Chondrocyte (in vitro differentiated cells): ENCODE measurements at places on chromosomes 6 and 20. TPM values are rescaled to one million over a fixed set of nuclear protein-coding genes. Genes with fewer than 3 reads are reported as not detected.

DNA sequence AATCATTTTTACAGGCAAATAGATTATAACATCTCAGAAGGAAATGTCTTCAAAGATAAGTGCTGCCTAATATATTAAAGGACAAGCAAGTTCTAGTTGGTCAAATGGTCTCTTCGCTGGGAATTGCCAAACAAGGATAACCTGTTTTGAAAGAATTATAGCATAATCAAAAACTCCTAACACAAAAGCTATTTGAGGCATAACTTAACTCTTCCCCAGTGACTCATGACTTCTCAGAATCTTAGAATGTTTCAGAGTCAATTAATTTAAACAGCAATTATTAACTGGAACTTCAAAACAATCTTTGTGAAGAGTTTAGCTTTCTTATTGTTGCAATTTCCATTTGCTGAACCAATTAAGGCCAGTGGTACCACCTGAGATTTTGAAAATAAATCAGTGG is 126.6 kb downstream of the MTFR2 start:
- no peaks in the 10 kb centered on the region for H3K27me3 ChIP-seq
- H3K36me3 ChIP-seq, result no peaks in the 10 kb centered on the region
- DNase-seq, result no peak
- H3K27ac ChIP-seq, result no peak overlapping the region
- H3K4me3 ChIP-seq, result no peak overlapping the region
- H3K4me1 ChIP-seq, result no peaks in the 10 kb centered on the region

The BMP5 gene
- not detected in 3 replicates for total RNA-seq

DNA sequence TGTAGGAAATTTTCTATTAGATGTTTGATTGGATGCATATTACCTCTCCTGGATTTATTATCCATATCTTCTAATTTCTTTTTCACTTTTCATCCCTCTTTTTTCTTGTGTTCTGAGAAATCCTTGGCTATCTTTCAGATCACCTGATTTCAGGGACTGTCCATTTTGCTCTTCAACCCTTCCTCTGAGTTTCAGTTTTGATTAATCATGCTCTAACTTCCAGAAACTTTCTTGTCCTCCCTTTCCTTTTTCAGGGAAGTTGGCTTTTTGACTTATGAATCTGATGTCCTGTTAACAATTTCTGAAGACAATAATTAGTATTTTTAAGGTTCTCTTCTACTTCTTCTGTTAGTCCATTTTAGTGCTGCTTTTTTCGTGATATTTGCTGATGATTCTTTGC is 79.1 kb downstream of the FKBP5 start:
- no peak overlapping the region for H3K4me3 ChIP-seq
- H3K27me3 ChIP-seq, result no peaks in the 10 kb centered on the region
- peaks cover 51% of the 10 kb centered on the region for H3K4me1 ChIP-seq
- peaks cover 49% of the 10 kb centered on the region for H3K36me3 ChIP-seq
- DNase-seq, result no peak
- peak overlapping the region; percentile 24 for H3K27ac ChIP-seq

- H3K27me3 ChIP-seq, result no peaks in the 10 kb centered on the region
- H3K36me3 ChIP-seq, result no peaks in the 10 kb centered on the region
- peaks cover 22% of the 10 kb centered on the region for H3K4me1 ChIP-seq
Observed at GRCh38 chr6:116451916-116452315, 9.3 kb upstream of the CALHM6 start.

DNA sequence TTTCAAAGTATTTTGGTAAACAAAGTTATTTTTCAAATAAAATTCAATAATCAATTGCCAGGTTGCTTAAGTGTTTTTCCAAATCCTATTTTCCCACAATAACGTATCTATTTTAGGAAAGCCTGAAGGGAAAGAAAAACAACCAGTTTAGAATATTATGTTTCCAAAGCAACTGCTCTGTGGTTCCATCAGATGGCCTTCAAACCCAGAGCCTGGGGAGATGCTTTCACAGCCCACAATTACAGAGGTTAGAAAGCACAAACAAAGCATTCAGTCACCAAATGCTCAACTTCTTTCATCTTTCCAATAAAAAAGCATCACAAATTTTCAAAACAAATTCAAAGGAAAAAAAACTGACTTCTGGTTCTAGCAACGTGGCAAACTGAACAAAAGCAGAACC is 66.0 kb downstream of the ELOVL5 start:
- DNase-seq, result no peak
- peak overlapping the region; percentile 93 for H3K27ac ChIP-seq
- H3K36me3 ChIP-seq, result peaks cover 7% of the 10 kb centered on the region
- no peak overlapping the region for H3K4me3 ChIP-seq

DNA sequence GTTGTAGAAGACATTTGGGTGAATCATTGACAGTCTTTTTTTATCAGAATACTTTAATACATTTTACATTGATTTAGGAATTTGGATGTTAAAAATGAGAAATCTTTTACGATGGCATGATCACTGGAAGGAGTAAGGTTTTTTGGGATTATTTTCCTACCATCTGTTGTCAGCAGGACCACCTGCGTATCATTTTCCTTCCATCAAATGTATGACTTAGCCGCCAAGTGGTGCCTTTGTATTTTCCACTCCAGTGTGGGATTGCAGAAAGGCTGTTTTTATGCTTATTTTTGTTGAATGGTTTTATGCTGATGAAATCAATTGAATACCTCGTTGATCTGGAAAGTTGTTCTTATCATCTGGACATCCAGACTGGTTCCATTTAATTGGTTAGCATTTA is 35.8 kb downstream of the AKAP12 start:
- peaks cover 60% of the 10 kb centered on the region for H3K4me1 ChIP-seq
- H3K27me3 ChIP-seq, result no peaks in the 10 kb centered on the region
- H3K27ac ChIP-seq, result peak overlapping the region; percentile 97
- H3K4me3 ChIP-seq, result no peak overlapping the region

The HCRTR2 gene
- not detected in 3 replicates for total RNA-seq

The LPA gene
- 0.31 TPM in 1 of 3 replicates, not detected in the others for total RNA-seq

The ACSS2 gene
- total RNA-seq, result 20.5 to 34.8 TPM (median 31.8 TPM) in 3 replicates

The SMLR1 gene
- not detected in 3 replicates for total RNA-seq

GRCh38 chr20:44471481-44471882 is 4.2 kb upstream of the TTPAL start:
- peaks cover 30% of the 10 kb centered on the region for H3K4me1 ChIP-seq
- H3K27ac ChIP-seq, result no peak overlapping the region
- H3K27me3 ChIP-seq, result no peaks in the 10 kb centered on the region
- no peak for DNase-seq

DNA sequence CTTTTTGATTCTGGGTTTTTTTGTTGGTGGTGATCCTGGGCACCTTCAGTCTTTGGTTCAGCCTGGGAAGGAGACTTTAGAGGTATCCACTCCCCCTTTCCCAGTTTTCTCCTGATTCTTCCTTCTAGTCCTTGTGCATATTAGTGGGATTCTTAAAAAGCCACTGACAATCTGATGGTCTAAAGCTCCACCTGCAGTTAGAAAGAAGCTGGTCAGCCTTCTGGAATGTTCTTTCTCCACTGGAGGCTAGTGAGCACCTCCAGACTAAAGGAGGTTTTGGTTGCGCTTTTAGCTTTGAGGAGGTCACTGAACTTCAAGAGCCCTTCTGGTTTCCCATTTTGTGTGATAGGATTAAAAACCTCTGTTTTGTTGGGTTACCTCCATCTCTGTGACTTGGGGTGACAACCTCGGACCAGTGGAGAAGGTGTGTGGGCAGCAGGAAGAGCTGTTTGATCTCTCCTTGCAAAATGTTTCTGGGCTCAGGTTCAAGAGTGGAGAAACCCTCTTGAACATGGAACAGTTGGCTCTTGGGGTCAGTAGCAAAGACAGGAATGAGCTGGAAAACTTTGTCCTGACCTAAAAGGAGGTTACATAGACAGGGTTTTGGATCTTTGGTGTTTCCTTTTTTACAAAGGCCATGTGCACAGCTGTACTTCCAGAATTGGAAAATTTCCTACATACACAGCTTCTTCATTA is 29.0 kb downstream of the JARID2 start:
- H3K36me3 ChIP-seq, result no peaks in the 10 kb centered on the region
- no peak overlapping the region for H3K4me3 ChIP-seq
- no peak overlapping the region for H3K27ac ChIP-seq
- DNase-seq, result no peak
- H3K27me3 ChIP-seq, result no peaks in the 10 kb centered on the region

DNA sequence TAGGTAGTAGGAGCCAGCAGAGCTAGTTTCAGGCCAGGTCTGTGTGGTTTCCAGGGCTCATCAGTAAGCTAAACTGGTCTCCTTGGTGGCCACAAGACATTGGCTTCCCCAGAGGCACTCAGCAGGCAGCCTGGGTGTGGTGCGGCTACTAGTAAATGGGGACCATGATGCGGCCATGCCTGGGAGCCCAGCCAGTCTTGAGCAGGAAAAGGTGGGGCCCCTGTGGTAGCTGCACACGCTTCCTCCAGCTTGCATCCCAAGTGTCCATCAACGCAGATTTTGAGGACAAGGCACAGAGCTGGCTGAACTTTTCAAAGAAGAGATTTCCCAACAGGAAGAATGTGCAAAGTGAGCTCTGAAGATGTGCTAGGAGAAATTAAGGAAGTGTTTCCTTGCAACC is 107.4 kb upstream of the NAA20 start:
- H3K36me3 ChIP-seq, result no peaks in the 10 kb centered on the region
- DNase-seq, result no peak
- H3K4me3 ChIP-seq, result no peak overlapping the region
- H3K4me1 ChIP-seq, result peaks cover 20% of the 10 kb centered on the region

GRCh38 chr6:35413911-35414310 is 38.2 kb upstream of the FANCE start:
- no peaks in the 10 kb centered on the region for H3K27me3 ChIP-seq
- DNase-seq, result no peak
- H3K4me3 ChIP-seq, result no peak overlapping the region

GRCh38 chr6:149889326-149889725 is 8.6 kb downstream of the RAET1E start:
- no peaks in the 10 kb centered on the region for H3K27me3 ChIP-seq
- H3K4me3 ChIP-seq, result no peak overlapping the region
- H3K27ac ChIP-seq, result no peak overlapping the region
- peaks cover 13% of the 10 kb centered on the region for H3K4me1 ChIP-seq
- no peaks in the 10 kb centered on the region for H3K36me3 ChIP-seq

DNA sequence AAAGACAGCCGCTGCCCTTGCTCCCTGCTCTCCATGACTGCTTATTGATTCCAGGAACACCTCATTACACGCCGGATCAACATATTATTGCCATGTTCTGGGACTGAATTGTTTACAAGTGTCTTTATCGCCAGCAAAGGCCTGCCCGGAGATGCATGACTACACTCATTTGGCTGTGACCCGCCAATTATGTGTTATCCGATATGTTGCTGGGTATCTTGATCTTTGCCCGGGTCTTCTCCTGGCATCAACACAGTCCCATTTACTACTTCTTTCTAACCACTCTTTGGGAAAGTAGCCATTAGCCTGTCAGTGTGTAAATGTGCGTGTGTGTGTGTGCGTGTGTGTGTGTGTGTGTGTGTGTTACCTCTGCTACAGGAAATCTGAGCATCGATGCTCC is 15.4 kb downstream of the LINC00237 start:
- peaks cover 48% of the 10 kb centered on the region for H3K27me3 ChIP-seq
- H3K4me1 ChIP-seq, result no peaks in the 10 kb centered on the region
- no peak overlapping the region for H3K27ac ChIP-seq

- H3K27ac ChIP-seq, result no peak overlapping the region
- peaks cover 6% of the 10 kb centered on the region for H3K36me3 ChIP-seq
- H3K4me3 ChIP-seq, result no peak overlapping the region
- no peaks in the 10 kb centered on the region for H3K27me3 ChIP-seq
- H3K4me1 ChIP-seq, result peaks cover 3% of the 10 kb centered on the region
Observed at GRCh38 chr6:107421696-107422256, 37.6 kb downstream of the PDSS2 start.

The LCA5 gene
- total RNA-seq, result 3.0 to 4.4 TPM (median 3.8 TPM) in 3 replicates

The TMEM217 gene
- total RNA-seq, result 1.8 to 4.5 TPM (median 4.0 TPM) in 3 replicates

GRCh38 chr6:73538116-73538779 is 17.4 kb upstream of the EEF1A1 start:
- H3K4me1 ChIP-seq, result peaks cover 5% of the 10 kb centered on the region
- no peak overlapping the region for H3K4me3 ChIP-seq
- no peak for DNase-seq
- H3K36me3 ChIP-seq, result no peaks in the 10 kb centered on the region
- H3K27ac ChIP-seq, result no peak overlapping the region

DNA sequence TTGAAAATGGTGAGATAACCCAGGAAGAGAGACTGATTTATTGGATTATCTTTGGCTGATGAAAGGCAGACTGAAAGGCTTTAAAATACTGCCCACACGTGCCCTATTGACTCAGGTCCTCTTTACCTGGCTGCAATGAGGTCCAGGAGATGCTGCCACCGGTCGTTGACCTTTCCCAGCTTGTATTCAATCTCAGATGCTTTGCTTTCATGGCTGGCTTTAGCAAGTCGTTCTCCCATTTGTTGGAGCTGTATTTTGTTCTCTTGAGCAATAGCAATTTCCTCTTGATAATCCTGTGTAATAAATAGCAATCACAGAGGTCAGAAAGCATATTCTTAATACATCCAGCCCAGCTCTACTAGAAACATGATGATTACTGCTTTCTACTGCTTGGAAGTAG is 368.8 kb downstream of the ESR1 start:
- H3K36me3 ChIP-seq, result peaks cover 24% of the 10 kb centered on the region
- no peak overlapping the region for H3K27ac ChIP-seq
- no peaks in the 10 kb centered on the region for H3K27me3 ChIP-seq
- no peak overlapping the region for H3K4me3 ChIP-seq
- no peaks in the 10 kb centered on the region for H3K4me1 ChIP-seq

- peak overlapping the region; percentile 77 for H3K27ac ChIP-seq
- no peak for DNase-seq
- H3K27me3 ChIP-seq, result no peaks in the 10 kb centered on the region
- peaks cover 15% of the 10 kb centered on the region for H3K36me3 ChIP-seq
Observed at GRCh38 chr6:148445620-148446019, 103.0 kb downstream of the SASH1 start.

The GGTLC1 gene
- not detected in 3 replicates for total RNA-seq

DNA sequence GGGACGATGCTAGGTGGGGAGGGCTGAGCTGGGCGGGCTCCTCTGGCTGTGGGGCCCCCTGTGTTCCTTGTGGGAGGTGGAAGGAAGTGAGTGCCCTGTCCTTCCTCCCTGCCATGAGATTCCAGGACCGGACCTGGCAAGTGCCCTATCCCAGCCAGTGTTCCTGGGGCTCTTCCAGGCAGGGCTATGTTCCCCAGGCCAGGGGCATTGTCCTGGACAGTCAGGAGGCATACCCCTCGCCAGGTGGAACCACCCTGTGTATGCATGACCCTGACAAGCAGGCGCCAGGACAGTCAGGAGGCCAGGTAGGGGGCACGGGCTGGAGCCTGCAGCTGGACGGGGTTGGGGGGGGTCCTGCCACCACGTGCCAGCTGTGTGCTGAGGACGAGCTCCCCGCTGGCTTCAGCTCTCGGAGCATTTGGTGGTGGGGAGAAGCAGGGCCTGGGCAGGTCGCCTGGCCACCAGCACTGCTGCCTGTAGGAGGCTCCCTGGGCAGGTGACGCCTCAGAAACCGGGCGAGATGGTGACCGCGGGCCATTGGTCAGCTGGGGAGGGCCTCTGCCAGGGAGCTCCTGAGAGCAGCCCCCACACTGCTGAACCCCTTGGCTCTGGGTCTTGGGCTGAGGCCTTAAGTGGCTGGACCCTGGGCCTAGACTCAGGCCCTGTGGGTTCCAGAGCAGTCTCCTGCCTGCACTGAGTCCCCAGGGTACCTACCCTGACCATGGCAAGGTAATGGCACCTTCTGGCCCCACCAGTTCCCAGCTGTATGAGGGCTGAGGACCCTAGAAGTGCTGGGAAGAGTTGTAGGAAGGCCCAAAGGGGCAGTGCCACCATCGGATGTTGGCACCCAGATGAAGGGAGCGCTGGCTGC is 694 bp downstream of the SLC17A9 start:
- no peak for DNase-seq
- H3K4me3 ChIP-seq, result no peak overlapping the region
- peaks cover 13% of the 10 kb centered on the region for H3K36me3 ChIP-seq
- H3K27ac ChIP-seq, result no peak overlapping the region
- H3K27me3 ChIP-seq, result no peaks in the 10 kb centered on the region

GRCh38 chr6:38054527-38055202 is 235.1 kb downstream of the ZFAND3 start:
- no peak overlapping the region for H3K4me3 ChIP-seq
- H3K27me3 ChIP-seq, result no peaks in the 10 kb centered on the region
- no peak for DNase-seq
- no peaks in the 10 kb centered on the region for H3K36me3 ChIP-seq
- H3K4me1 ChIP-seq, result peaks cover 21% of the 10 kb centered on the region
- no peak overlapping the region for H3K27ac ChIP-seq

The BTN1A1 gene
- total RNA-seq, result not detected in 3 replicates

The IGF2R gene
- total RNA-seq, result 205 to 247 TPM (median 242 TPM) in 3 replicates
